Liver (tissue), 10 donors: ENCODE measurements at places on chromosomes 7 and 10.

- DNase-seq: no peak
These were observed 35.5 kb upstream of the BICC1 start for GRCh38 chr10:58477122-58477521.

DNA sequence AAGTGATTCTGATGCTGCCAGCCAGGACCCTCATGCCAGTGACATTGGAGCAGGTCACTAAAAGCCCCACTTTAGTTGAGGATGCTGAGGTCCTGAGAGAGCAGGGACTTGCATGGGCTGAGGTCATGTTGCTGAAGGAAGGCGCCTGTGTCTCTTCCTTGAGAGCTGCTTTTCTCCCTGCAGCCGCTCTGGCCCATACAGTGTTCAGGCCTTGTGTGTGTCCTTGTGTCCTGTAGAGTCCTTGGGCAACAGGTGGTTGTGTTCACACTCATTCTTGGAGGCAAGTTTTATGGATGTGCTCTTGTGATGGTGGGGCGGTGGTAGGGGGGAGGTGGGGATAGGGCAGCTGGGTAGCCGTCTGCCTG is 33.3 kb downstream of the TSPAN14 start:
- no peak for DNase-seq

- no peak for DNase-seq
These were observed 2.9 kb downstream of the MIOS start for GRCh38 chr7:7569615-7570014.

- DNase-seq: no peak
These were observed 123.7 kb downstream of the LCOR start for GRCh38 chr10:96955794-96956193.

- no peak for DNase-seq
These were observed 53.9 kb upstream of the NRP1 start for GRCh38 chr10:33388382-33388781.
